ENCODE measurements at places on chromosomes 3 and 15.
A peak's percentile ranks its signal among the peaks of the same experiment; 100 is the strongest.

DNA sequence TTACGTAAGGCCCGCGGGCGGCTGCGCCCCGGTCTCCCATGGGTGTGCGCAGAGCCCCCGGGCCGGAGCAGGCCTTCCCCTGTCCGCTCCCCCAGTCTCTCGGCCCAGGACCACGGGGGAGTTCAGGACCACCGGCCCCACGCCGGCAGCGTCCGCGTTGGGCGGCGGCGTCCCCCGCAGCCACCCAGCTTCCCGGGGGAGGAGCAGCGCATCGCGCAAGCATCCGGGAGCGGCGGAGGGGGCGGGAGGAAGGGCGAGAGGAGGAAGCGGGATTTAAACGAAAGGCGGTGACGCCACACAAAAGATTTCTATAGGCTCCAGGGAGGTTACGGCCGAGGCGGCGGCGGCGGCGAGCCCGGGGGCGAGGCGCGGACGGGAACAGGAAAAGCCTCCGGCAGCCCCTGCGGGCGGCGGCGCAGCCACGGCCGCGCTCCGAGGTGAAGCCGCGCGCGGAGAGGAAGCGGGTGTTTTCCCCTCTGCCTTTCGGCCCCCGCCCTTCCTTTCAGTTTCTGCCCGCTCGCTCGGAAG lies at the start of gene TLNRD1:
Gene TLNRD1 (plus strand): TSS at position 300 of the 528 bp plus-strand sequence. CDS start 1,349 bp downstream, outside the sequence.
- peak; percentile 77 for DNase-seq

GRCh38 chr3:128620268-128620691 lies 30.3 kb downstream of the RPN1 start:
- no peak for DNase-seq

GRCh38 chr15:34301058-34301457 lies 36.5 kb downstream of the SLC12A6 start:
- no peak for DNase-seq

DNA sequence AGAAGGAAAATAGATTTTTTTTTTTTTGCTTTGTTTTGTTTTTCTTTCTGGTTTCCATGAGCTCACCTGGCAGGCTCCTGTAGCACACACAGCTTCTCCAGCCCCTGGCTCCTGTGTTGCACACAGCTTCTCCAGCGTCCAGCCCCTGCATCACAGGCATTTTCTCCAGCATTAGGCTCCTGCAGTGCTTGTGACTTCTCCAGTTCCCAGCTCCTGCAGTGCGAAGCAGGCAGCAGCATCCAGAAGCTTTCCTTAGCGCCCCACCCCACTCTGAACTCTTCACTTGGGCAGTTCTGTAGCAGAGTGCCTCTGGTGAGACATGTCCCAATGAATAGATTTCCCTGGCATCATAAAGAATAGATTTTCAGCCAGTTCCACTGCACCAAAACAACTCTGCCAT lies 5.5 kb upstream of the CCDC39 start:
- DNase-seq: no peak

DNA sequence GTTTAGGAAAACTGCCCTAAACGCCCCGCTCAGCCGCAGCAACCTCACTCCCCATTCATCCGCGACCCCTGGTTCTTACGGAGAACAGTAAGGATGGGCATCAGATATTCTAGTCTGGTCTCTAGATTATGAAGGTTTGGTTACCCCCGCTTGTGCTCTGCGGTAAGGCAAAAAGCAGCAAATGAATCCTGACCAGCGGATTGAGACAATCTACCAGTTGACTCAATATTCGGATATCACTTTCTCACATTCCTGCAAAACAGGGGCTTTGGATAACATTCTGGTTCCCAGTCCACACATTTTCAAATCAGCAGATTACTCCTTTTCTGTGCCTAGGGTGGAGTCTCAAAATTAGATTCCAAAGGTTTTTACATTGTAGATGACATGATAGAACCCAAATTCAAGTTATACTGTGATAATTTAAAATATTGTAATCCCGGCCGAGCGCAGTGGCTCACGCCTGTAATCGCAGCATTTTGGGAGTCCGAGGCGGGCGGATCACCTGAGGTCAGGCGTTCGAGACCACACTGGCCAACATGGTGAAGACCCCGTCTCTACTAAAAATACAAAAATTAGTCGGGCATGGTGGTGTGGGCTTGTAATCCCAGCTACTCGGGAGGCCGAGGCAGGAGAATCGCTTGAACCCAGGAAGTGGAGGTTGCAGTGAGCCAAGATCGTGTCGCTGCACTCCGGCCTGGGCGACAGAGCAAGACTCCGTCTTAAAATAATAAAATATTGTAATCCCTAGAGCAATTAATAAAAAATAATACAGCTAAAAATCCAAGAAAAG lies 1.1 kb upstream of the CYFIP1 start:
- no peak for DNase-seq

DNA sequence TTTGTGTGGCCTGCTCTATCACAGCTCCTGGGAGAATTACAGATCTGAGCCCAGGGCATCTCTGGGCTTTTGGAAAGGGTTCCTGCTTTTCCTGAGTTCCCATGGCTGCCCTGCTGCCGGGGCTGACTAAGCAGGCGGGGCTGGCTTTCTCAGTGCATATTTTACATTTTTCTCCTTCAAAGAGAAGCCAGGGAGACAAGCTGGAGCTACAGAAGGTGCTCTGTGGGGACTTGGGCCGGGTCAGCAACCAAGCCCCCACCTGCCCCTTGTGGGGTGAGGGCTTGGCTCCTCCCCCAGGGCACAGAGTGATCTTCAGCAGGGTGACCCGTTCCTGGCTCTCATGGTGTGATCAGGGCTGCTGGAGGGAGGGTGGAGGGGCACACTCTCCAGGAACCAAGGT lies 17.4 kb downstream of the ABTB1 start:
- DNase-seq: no peak

DNA sequence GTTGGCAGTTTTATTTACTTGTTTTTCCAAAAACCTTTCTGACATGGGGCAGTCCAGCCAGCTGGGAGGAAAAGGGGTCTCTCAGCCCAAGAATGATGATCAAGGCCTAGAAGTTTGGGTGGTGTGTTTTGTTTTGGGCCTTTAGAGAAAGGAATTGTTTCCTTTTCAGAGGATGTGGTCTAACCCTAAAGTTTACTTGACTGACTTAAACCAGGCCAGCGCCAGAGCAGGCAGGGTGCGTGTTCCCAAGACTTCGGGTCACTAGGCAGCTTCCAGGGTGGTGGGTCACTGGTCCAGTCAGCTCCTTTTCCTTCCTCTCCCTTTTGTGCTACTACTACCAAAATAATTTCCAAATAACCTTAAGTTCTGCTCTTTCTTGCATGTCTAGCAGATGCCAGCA lies 4.9 kb downstream of the FLNB start:
- DNase-seq: no peak

DNA sequence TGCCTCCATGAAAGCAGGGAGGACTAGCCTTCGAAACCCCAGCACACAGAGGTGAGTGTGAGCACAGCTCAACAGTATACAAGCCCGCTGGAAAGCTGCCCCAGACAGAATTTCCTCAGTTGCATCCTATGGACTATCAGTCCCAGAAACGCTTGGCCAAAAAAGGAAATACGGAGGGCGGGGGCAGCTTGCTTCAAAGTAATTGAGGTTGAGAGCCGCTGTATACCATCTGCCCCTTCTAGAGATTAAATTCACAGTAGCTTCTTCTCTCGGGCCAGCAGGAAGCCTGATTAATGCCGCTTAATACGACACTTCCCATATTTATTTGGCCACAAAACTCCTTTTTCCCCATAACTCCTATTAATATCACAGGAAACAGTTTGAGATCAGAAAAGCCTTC lies 88.7 kb downstream of the LIPC start:
- no peak for DNase-seq
